IPS DF 6.9 (cell line): ENCODE measurements at places on chromosomes 2 and 18.

- DNase-seq: no peak
Measured at GRCh38 chr2:36351736-36352349, 3.7 kb upstream of the CRIM1 start.

DNA sequence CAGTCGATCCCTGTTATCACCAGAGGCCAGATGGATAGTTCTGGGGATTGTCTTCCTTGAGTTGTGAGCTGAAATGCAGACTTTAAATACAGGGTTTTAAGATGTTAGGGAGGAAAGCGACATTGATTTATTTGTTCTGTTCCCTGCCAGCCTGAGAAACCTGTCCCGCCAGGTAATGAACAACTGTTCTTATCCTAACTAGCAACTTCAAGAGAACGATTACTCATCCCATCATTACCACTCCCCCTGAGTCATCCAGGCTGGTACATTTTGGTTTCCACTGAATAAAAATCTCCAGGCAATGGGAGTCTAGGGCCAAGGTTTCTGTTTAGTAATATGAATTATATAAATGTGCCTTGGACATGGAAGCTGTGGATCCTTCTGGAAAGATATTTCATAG, 131.2 kb downstream of the LYPD6B start:
- DNase-seq: no peak

- DNase-seq: no peak
Measured at GRCh38 chr18:3972291-3972930, 482.7 kb downstream of the DLGAP1 start.

DNA sequence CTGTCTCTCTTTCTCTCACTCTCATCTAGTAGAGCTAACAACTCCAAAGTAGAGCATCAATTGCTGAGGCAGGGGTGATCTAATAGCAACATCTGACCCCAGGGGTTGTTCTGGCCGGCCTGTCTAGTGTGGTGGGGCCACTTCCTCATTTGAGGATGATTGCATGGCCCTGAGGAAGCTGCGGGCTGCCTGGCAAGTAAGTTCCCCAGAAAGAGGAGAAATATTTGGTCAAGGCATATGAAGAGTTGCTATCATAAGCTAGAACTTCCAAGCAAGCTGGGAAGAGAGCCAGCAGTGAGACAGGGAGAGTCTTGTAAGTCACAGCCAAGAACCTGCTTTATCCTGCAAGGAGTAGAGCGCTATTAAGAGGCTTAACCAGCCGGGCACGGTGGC, 50.8 kb upstream of the TMEM87B start:
- no peak for DNase-seq

- no peak for DNase-seq
Measured at GRCh38 chr2:127511090-127511695, 15.1 kb downstream of the IWS1 start.

DNA sequence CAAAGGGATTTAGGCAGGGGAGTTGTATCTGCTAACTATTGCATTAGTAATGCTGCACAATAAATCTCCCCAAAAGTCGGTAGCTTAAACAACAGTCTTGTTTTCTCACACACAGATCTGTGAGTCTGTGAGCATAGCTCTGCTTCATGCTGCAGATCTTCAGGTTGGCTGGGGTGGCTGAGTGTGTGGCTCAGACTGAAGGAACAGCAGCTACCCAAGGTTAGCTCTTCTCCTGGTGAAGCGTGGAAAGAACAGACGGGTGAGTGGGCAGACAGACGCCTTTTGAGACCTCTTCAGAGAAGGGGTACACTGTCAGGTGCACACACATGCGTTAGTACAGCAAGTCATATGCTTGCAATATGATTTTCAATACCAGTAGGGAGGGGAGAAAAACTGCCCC, 3.9 kb upstream of the CCDC85A start:
- no peak for DNase-seq

DNA sequence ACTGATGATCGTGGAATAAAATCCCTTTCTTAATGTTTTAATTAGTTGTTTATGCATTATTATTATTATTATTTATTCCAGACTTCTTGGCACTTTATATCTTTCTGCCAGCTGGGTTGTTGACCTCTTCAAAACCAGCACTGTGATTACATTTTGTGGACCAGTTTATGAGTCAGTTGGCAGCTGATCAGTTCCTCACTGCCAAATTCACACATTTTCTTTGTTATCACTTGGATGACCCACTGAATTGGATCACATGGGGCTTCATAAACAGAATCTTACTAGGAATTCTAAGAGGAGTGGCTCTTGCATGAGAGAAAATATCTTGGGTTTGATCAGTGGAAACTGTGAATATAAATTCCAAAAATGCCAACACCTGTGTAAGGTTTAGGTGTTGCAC, 321.8 kb upstream of the SPRED2 start:
- DNase-seq: no peak

- DNase-seq: no peak
Measured at GRCh38 chr2:177579486-177580036, 187.0 kb downstream of the AGPS start.

DNA sequence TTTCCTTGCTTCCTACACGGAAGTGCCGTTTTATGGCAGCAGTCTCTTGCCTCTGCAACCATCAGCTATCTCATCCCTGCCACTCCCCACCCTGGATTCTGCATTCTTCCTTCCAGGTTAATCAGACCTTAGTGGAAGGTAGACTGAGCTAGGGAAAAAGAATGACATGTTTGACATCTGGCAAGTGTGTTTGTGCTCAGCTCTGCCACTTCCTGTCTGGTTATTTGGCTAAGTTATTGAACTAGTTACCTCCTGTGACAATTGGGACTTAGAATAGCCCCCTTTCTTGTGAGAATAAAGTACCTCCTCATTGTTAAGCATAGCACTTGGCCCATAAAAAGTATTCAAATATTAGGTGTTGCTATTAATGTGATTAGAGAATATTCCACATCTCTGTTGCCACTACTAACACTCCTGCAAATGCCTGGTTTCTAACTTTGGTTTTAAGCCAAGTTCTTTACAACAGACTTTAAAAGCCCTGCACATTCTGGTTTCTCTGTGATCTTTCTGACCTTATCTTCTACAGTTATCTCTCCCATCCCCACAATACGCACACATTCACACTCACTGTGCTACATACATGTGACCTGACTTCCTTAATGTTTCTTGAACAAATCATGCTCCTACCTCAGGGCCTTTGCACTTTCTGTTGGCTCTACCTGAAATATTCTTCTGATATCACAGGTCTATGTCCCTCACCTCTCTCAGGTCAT, 10.8 kb upstream of the MAPRE2 start:
- DNase-seq: no peak

DNA sequence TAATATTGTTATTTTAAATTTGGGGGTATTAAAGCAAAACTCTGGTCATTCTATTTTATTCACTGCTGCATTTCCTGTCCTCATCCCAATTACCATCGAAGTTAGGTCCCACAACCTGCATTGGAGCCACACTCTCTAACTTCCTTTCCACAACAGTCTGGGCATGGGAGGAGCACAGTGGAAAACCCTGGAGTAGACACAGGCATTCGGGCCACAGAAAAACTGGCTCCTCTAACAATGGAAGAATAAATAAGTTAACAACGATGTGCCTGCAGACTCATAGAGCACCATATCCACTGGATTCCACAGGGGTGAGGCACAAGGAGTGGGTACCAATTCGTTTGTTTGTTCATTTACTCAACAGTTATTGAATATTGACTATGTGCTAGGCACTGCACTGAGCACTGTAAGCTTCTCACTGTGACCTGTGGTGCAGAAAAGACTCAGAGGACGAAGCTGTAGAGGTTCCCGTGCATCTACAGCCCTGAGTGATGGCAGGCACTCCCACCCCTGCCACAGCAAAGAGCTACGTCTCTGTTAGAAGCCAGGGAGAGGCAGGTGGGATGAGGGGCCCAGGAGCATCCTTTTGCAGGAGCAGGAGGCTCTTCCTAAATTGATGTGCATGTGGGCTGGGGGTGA, 154.2 kb upstream of the PGAP1 start:
- no peak for DNase-seq

DNA sequence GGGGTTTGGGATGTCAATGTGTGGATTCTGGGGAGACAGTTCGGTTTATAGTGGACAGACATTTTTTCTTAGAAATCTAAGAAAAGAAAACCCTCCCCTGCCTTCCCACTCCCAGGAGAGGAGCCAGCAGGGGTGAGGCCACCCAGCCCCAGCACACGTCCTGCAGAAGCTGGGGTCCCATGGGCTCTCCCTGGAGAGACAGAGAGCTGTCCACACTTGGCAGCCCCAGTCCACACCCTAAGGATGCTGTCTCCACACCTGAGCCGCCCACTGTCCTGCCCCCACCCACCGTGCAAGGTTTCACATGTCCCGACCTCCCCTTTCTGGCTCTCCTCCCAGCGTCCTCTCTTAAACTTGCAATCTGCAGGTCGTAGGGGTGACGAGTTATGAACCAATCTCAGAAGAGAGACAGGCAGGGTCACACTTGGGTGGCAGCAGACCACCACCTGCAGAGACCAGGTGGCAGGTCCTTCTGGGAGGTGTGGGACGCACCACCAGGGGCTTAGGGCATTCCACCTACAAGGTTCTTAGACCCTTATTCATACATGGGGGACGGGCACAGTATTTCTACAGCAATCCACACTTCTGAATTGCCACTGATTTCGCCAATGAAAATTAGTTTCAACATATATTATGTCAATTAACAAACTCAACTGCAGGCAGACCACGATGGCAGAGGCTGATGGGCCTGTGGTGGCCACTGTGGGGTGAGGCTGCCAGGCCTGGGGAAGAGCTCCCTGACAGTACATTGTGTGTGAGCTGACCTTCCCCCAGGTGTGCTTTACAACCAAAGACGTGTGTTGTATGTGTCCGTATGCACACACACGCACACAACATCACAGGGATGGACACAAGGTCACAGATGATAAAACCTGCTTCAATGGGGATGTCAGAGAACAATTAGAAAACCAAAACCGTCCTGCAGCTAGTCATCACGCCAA, 158.5 kb downstream of the TPO start:
- DNase-seq: no peak
